ENCODE measurements at places on chromosomes 4 and X. TPM values are rescaled to one million over a fixed set of nuclear protein-coding genes. Genes with fewer than 3 reads are reported as not detected.

SMIM31 gene
- not detected for total RNA-seq

NR0B1 gene
- total RNA-seq = not detected

SMIM10 gene
- total RNA-seq = 8.3 TPM

DNA sequence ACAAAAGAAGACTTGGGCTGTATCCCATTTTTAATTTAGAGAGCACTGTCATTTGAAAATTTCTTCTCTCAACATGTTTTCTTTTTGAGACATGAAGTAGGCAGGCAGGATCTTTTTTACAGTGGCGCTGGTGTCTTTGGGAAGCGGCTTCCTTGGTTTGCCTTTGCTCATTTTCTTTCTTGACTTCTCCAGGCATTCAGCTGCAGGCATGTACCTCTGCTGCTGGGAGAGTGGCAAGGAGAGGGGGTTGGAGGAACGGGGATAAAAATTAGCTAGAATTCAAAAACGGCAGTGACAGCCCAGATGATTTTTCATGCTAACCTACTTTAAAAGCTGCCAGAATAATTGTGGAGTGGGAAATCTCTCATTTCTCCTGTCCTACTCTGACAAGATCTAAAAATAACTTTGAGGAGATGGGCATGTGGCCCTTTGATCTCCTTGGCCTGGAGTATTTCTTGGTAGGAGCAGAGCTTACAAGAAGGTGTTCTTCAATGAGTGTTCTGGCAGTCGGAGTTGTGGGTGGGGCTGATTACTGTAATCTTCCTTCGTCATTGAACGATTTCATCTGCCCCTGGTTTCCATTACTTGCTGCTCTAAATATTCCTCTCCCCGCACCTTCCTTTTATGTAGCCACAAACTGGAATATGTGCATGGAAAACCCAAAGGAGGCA, 54.8 kb downstream of the TBL1X start:
- DNase-seq = no peak

DNA sequence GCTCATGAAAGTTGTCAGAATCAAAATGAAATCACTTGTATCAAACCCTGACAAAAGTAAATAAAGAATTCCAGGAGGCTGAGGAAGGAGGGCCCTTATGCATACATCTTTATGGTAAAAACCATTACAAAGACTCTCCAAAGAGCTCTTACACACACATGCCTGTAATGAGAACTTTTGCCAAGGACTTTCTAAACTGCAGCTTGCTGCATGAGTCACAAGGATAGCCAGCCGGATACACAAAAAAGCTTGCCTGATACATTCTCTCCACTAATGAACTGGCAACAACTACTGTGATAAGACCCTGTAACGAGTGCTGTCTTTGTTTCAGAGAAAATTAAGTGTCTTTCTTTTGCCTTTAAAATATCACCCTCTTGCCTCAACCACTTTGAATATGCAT, 618.1 kb downstream of the PPP4R3C start:
- no peak for DNase-seq

- no peak for DNase-seq
Measured at GRCh38 chr4:8045909-8046308, 106.2 kb upstream of the AFAP1 start.

BEX1 gene
- total RNA-seq = not detected

EDNRA gene
- 0.04 TPM for total RNA-seq

GRCh38 chrX:20362268-20363267, 95.9 kb upstream of the RPS6KA3 start:
- DNase-seq = peak; percentile 13

DNA sequence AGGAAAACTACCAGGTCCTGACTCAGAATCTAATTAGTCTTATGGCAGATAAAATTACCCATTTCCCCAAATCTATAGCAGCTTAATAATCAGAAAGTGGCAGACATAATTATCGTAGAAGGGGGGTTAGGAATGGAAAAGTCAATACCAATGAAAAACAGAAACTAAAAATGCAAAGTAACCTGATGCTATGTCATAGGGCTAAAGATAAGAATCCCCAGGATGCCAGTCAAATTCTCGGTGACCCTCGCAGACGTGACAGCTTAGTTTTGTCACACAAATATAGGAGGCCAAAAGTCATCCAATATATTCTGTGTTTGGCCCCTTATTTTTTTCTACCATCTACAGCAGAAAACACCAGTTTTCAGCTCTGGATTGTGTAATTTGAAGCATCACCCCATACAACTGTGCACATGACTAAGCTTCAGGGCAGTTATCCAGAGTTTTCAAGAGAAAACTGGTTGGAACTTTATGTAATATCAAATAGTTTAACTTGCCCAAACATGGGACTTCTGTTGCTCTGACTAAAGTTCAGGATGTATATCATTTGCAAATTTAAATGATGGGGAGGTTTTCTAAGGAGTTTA, 30.9 kb downstream of the RASSF6 start:
- DNase-seq = no peak

DNA sequence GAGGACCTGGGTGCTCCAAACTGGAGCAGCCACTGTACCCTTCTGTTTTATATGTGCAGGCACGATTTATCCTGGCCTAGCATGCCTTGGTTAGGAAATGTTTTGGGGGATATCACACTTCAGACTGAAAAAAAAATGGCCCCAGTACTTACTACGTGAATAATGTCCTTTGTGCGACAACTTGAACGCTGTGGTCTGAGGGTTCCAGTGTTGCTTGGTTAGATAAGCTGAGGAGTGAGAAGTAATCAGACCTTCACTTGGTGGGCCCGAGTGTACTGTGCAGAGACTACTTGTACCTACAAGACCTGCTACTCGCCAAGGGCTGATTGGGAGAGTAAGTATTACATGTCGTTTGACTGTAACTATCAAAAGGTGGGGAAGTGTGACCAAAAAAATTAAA, 678 bp downstream of the DNAAF6 start:
- DNase-seq = no peak

DNA sequence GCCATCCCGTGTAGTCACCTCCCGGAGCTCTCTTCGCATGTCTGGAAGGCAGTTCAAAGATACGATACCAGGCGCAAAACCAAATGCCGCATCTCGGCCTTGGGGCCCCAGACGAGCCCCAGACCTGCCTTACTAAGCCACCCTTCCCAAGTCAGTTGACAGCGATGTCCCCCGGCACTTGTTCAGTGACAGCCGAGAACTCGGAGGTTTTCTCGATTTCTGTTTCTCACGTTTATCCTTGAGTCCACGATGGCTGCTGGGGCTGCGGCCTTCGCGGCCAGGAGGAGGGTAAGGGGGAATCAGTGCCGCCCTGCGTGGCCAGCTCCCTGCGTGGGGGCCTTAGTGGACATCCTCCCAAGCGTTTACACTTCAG, 7.3 kb downstream of the MAEA start:
- DNase-seq = no peak

MAGEC3 gene
- total RNA-seq = not detected

Data from K562 (cell line).